NCI-H1092 treated with DMSO at 0.1 percent for 48 hours (cell line): ENCODE measurements at places on chromosomes 7 and 10.

DNA sequence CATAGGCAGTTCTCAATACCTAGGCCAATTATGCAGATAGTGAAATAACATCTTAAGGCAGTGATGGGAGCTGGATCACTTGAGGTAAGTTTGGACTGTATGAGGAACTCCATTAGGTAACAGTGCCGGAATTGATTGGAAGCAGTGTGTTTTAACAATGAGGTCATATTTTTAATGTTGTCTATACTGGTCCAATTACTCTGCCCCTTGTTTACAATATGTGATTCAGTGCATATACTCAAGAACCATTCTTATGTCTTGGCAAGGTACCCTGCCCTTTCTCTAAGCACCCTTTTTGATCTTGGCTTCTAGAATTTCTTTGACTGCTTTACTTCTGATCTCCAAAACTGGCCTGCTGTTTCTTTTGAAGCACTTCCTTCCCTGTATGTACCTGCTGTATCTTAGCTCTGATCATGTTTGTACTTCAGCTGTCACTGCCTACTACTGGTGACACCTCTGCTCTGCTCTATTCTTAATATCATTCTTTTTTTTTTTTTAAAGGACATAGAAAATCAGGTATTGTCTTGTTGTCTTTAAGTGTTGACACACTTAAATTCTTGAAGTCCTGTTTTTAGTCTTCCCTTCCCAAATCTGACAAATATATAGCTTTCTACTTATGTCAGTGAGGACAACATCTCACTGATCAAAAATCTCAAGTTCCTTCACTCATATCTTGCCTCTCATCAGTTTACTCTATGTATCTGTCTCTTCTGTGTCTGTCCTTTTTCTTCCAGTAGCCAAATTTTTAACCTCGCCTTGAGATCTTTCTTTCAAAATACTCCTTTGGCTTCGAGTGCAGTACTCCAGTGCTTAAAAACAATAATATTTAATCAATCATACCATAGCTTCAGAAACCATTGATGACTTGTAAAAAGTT lies 46.4 kb upstream of the RPA3 start:
- DNase-seq: no peak

GRCh38 chr7:134710854-134711624 lies 64.4 kb downstream of the BPGM start:
- DNase-seq: no peak

GRCh38 chr7:115023219-115023618 lies 101.3 kb downstream of the MDFIC start:
- DNase-seq: no peak

DNA sequence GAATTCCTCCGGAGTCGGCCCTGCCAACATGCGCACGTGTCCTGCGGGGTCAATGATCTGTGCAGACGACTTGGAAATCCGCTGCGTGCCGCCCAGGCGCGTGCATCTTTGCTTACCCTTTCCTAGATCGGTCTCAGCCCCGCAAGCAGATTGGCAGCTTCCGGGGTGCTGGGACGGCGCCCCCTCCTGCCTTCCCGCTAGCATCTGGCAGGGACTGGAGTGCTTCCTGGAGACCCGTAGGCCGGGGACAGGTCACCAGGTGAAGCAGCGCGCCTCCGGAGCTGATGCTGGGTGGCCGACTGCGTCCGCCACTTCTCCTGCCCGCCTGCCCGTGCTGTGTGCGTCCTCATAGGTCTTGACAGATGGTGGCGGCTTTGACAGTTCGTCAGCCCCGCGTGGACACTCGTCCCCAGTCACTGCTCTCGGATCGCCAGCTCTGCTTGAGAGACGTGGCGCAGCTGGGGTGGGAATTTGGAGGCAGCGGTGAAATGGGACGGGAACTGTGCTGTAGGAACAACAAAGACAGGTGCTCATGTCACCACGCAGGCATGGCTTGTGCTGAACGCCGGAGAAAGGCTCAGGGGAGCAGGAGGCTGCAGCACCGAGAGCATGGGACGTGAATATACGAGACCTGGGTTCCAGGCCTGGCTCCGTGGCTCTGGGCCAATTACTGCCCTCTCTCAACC lies 21.9 kb upstream of the KCNK18 start:
- DNase-seq: peak; percentile 50

DNA sequence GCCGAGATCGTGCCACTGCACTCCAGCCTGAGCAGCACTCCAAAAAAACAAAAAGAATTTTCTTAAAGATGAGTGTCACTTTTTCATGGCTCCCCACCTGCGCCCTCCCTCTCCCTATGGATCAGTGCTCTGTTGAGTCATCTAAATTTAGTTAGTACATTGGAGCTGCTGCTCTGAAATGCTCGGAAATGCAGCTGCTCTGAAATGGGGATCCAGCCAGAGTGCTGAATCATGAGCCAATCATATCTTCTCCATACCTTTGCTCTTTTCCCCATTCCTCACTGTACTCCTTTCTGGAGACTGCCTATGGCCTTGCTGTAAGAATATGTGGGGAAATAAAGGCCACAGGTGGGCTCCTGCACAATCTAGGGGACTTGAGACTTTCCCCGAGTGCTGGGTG lies 188.8 kb downstream of the ZNF438 start:
- no peak for DNase-seq

GRCh38 chr7:46932676-46933424 lies 649.1 kb downstream of the TNS3 start:
- DNase-seq: no peak

DNA sequence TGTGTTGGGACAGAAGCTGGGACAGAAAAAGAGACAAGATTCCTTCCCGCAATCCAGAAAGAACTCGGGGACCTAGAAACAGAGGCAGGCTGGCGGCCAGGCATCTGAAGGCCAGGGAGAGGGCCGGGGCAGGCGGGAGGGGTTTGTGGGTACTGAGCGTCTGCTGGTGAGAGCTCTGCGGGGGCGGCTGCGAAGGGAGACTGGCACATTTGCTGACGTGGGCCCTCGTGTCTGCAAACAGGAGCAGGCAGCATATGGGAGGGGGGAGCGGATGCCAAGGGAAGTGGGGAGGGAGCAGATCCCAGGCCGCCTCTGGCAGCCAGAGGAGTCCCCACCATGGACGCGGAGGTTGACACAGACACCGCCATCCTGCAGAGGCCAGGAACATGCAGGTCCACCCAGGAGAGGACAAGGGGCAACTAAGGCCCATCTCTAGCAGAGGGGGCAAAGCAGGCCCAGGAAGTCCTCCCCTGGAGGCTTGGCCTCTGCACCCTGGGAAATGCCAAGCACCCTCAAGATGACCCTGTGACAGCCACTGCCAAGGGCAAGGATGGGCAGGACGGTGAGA lies 32.2 kb downstream of the KCNH2 start:
- no peak for DNase-seq

DNA sequence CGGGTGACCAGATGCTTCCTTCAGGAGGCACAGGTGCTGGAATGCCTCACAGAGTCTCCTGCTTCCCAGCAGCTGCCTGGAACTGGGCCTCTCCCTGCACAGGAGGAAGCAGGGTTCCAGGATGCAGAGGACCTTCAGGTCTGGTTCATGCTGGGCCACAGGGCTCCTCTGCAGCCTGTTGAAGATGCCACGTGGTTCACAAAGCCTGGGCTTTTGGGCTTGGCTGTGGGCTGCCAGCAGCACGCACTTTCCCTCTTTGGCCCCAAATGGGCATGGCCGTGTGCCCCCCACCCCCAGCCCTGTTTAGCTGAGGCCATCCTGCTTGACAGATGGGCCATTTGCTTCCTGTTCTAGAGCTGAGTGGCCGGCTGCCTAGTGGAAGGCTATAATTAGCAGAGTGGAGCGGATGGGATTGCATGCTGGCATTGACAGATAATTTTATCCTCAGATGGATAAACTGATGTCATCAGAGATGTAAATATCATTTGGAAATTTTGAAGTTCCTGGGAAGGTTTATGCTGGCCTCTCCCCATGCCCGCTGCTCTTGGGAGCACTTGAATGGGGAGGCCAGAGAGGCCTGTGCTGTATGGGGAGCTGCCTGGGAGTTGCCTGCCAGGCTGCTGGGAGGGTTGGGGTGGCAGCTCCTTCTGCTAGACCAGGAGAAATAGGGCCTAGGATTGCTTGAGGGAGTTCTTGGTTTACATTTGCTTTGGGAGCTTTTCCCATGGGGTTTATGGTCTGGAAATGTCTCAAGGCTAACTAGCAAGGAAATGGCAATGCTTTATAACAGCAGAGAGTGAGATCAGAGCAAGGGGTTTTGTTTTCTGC lies 28.2 kb downstream of the TSPAN15 start:
- peak; percentile 34 for DNase-seq

- DNase-seq: no peak
Observed at GRCh38 chr7:157627646-157628045, 290.8 kb downstream of the DNAJB6 start.
